ENCODE measurements at places on chromosomes 4 and X.

- DNase-seq: no peak
These were observed 898 bp upstream of the PDGFC start for GRCh38 chr4:156972379-156973015.

- no peak for DNase-seq
These were observed 4.3 kb upstream of the FGG start for GRCh38 chr4:154616731-154617130.

GRCh38 chrX:108442901-108443464 is 3.3 kb downstream of the COL4A5 start:
- no peak for DNase-seq

DNA sequence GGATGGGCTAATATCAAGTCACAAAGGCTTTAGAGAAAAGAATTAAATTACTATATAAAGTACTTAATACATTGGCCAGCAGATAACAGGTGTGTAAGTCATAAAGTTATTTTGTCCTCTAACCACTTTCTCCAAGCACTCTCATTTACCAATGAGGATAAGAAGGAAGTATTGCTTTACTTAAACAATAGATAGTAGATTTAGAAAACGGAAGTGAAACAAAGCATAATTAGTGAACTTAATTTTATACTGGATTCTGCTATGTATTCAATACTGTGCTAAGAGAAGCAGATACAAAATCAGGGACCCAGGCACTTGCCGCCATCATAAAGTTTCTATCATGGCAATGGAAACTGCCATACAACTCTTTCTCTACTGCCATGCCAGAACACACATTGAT is 24.0 kb downstream of the AFM start:
- no peak for DNase-seq

DNA sequence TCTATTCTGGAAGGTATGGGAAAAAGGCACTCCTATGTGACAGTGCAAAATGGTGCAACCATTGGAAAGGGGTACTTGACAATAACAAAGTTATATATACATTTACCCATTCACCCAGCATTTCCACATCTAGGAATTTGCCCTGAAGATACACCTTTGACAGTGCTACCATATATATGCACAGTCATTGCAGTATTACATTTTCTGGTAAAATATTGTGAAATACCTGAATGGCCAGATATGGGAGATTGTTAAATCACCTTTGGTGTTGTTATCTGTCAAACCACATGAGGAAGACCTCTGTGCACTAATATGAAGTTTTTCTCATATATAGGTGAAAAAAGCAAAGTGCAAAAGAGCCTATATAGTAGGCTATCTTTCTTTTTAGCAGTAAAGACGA is 53.5 kb downstream of the SMAD1 start:
- no peak for DNase-seq

DNA sequence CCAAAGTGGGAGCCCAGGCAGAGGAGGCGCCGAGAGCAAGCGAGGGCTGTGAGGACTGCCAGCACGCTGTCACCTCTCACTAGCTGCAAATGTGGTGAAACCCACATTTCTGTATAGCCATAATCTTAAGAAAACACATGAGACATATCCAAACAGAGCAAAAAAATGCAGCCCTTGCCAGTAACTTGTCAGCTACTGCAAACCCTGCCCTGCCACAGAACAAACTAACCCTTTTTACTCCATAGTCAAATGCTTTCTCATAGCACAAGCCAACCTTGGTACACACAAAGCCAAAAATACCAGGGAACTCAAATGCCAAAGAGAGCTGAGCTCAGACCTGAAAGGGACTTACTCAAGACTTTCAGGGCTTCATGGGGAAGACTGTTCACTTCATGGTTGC is 14.9 kb upstream of the NXF3 start:
- DNase-seq: no peak

- DNase-seq: no peak
These were observed 135.8 kb downstream of the IL15 start for GRCh38 chr4:141771889-141772830.

GRCh38 chrX:66004928-66005829 is 34.7 kb downstream of the VSIG4 start:
- no peak for DNase-seq

GRCh38 chrX:120561634-120562568 is 1.1 kb upstream of the CUL4B start:
- DNase-seq: no peak

GRCh38 chrX:132843363-132843762 is 115.1 kb downstream of the HS6ST2 start:
- no peak for DNase-seq

DNA sequence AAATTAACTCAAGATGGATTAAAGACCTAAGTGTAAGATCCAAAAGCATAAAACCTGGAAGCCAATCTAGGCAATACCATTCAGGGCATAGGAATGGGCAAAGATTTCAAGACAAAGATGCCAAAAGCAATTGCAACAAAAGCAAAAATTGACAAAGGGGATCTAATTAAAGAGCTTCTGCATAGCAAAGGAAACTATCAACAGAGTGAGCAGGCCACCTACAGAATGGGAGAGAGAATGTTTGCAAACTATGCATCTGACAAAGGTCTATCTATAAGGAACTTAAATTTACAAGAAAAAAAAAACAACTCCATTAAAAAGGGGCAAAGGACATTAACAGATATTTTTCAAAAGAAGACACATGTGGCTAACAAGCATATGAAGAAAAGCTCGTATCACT is 171.9 kb downstream of the RAB28 start:
- DNase-seq: no peak

DNA sequence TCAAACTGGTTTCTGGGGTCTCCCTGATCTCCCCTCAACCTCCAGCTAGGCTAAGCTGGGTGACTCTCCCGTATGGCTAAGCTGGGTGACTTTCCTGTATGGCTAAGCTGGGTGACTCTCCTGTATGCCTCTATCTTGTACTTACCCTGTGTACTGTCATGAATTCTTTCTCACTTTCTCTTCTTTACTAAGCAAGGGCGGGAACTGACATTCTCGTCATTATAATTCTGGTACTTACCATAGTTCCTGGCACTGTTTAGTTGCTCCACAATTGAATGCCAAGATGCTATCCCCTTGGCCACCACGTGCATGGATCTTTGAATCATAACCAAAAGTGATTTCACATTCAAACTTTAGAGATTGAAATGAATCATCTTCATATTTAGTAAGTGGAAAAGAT is 8.8 kb downstream of the INTU start:
- DNase-seq: no peak

GRCh38 chr4:56783986-56784385 is 37.5 kb downstream of the SPINK2 start:
- DNase-seq: no peak

- no peak for DNase-seq
These were observed 42.9 kb downstream of the FNIP2 start for GRCh38 chr4:158811704-158812103.

DNA sequence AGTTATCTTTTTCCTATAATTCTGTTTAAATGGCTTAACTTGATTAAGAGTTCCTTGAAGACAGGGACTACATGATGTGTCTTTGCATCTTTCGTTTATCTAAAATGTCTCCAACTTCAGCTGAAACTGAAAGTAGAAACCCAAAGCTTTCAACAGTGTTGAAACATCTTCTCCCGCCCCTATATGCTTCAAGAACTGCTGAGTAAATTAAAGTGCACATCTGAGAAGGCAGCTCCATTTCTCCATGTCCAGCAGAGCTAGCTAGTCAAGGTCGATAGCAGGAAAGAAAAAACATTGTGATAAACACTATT is 185.7 kb upstream of the TBL1X start:
- DNase-seq: no peak

GRCh38 chr4:43586813-43587212 is 694.3 kb downstream of the GRXCR1 start:
- DNase-seq: no peak
